ENCODE measurements at places on chromosomes 11 and 22.

DNA sequence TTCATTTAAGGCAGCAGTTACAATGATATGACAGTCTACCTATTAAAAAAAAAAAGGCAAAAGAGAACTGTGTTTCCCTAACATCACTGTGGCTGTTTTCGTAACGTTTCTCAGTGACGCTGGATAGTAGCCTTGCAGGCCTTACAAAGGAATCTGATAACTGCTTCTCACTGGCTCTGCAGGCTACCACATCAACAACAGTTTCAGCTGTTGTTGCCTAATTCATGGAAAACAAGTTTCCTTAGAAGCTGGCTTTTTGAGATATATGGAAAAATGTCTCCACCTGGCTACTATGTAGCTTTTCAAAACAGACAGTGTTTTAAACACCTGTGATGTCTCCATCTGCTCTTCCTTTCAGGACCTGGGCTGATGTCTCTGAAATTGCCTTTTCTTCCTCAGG lies 3.8 kb downstream of the OR51V1 start:
- no peak for DNase-seq

GRCh38 chr11:44628730-44629700 lies 63.6 kb downstream of the CD82 start:
- DNase-seq = no peak

DNA sequence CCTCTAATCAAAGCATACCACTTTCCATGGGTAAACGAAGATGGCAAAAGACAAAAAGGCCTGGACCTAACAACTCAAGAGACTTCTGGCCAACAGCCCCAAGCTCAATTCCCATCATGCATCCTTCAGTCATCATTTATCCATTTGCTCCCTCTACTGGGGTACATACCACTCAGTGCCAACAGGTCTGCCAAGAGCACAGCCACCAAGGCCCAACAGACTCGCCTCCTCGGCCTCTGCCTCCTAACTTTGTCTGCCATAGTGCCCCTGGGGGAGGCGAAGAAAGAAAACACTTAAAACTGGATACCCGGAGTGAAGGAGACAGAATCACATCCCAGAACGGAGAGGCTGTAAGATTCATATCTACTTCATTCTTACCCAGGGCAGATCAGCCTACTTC lies 1.1 kb downstream of the HYOU1 start:
- DNase-seq = no peak

DNA sequence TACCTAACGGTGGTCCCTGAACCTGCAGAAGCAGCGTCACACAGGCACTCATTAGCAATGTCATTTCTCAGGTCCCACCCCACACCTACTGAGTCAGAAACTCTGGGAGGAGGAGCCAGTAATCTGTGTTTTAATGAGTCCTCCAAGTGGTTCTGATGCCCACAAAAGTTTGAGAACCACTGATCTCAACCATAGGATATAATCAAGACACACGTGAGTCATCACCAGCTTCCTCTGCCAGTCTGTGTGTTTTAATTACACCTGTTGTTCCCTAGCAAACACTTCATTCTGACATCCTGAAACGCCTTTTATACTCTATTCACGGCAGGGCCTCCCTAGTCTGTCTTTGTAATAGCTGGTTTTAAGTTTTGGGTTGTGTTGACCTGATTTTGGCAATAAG lies 5.8 kb downstream of the TECTA start:
- DNase-seq = no peak

- DNase-seq = no peak
Measured at GRCh38 chr11:35114906-35115687, 23.9 kb upstream of the CD44 start.

GRCh38 chr11:117627259-117627658 lies 169.8 kb downstream of the DSCAML1 start:
- no peak for DNase-seq

GRCh38 chr22:27314276-27314807 lies 487.2 kb downstream of the MN1 start:
- no peak for DNase-seq

DNA sequence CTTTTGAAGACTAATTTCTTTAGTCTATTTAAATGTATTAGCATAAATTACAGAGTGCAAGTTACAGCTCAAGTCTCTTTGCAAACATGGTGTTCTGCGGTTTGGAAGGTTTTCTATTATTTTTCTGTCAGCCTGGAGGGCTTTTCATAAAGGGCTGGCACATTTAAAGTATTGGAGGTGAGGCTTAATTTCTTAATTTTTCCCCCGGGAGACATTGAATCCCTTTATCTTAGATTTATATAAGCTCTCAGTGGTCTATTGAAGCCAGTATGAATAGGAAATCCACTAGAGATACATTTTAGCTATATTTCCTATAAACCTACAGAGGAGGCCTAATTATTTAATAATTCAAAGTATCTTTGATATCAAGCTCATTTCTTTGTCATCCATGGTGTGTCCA lies 102.7 kb upstream of the CLPB start:
- DNase-seq = no peak

GRCh38 chr11:113675565-113675964 lies 30.5 kb downstream of the TMPRSS5 start:
- no peak for DNase-seq

- peak; percentile 26 for DNase-seq
Measured at GRCh38 chr11:20397281-20397680, 9.8 kb downstream of the PRMT3 start.

GRCh38 chr11:61541598-61541997 lies 33.0 kb downstream of the LRRC10B start:
- no peak for DNase-seq

- no peak for DNase-seq
Measured at GRCh38 chr11:46914363-46914762, 4.0 kb downstream of the LRP4 start.

GRCh38 chr22:41237707-41238569 lies 2.8 kb downstream of the CHADL start:
- peak; percentile 88 for DNase-seq

- peak; percentile 80 for DNase-seq
Measured at GRCh38 chr22:37218771-37219411, 6.6 kb upstream of the SSTR3 start.

- DNase-seq = no peak
Measured at GRCh38 chr11:110311783-110312579, 15.6 kb upstream of the RDX start.

- peak; percentile 29 for DNase-seq
Measured at GRCh38 chr22:31872209-31872608, 72.1 kb upstream of the YWHAH start.

DNA sequence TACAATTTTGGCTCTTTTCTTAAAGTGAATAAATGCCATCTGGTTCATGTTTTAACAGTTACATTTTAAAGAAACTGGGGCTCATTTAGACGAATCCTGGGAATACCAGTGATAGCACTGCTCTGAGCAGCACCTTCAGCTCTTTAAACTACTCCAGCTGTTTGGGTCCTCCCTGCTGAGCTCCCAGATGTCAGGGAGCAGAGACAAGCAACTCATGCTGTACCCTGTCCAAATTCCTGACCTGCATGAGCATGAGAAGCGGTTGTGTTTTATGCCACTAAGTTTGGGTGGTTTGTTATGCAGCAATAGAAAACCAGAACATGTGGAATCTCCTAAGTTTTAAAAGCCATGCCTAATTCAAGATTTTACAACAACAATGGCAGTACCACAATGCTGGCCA lies 90.0 kb downstream of the FDX1 start:
- DNase-seq = no peak

GRCh38 chr11:121723246-121723741 lies 270.5 kb upstream of the SORL1-AS1 start:
- DNase-seq = no peak

DNA sequence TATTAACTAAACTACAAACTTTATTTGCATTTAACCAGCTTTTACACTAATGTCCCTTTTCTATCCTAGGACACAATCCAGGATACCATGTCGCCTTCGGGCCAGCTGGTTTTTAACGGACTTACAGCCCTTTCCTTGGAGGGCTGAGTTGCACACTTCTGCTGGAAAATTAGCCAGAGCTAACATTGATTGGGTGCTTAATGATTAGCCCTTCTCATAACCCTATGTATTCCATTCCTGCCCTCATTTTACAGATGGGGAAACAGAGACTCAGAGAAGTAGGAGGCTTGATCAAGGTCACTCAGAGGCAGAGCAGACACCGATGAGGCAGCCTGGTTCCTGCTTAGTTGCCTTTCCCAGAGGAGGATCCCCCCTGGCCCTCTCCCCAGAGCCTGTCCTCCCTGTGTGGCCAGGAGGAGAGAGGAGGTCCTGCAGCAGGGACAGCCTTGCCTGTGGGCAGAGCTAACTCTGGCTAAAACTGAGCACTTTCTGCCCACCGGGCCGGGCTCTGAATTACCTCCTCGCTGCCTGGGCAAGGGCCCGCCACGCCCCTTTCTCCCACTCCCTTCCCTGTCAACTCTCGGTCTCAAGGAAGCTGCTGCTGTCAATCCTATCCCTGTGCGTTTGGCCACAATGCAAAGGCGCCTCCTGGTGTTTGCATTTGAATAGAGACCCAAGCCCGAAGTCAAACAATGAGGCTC lies 59.6 kb upstream of the PAX6 start:
- peak; percentile 16 for DNase-seq

- no peak for DNase-seq
Measured at GRCh38 chr22:46349681-46350080, 14.2 kb downstream of the TRMU start.

- no peak for DNase-seq
Measured at GRCh38 chr11:32902089-32902665, 9.6 kb downstream of the QSER1 start.

DNA sequence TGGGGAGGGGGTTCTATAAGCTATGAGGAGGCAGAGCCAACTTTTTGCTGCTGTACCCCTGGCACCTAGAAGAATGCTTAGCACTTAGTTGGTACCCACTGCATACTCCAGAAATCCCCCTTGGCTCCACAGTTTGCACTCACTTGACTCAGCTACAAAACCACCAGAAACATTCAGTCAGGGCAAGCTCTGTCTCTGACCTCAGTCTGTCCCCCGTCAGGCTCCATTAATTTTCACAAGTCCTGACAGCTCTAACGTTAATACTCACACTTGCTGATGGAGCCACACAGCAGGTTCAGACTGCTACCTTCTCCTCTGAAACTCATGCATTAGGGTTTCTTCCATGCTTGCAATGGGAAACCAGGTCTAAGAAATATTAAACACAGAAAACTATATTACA lies 81.7 kb downstream of the MPPED2 start:
- no peak for DNase-seq

DNA sequence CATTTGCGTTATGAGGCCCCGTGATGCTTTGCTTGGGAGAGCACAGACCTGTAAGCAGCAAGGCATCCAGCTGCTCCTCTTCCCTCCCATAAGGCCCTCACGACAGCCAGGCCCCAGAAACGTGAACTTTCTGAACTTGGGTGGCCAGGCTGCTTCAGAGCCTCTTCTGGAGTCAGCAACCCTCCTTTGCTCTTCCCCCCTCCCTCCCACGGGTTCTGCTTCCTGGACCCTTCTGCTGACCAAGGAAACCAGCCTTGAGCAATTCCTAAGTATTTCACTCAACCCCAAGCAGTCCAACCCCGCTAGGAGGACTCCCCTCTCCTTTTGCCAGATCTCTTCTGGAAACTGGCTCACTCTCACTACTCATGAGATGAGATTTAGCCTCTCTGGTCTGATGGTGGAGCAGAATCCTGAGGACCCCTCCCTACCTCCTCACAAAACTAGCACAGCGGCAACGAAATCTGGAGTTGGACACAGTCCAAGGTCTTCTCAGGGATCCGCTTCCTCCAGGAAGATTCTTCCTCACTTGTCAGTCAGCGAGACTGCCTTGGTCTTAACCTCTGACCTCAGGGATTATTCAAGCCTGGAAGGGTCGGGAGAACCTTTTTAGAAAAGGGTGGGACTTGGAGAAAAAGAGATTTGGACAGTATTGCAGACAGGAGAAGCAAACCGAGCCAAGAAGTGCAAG lies 86.2 kb downstream of the UBASH3B start:
- no peak for DNase-seq

DNA sequence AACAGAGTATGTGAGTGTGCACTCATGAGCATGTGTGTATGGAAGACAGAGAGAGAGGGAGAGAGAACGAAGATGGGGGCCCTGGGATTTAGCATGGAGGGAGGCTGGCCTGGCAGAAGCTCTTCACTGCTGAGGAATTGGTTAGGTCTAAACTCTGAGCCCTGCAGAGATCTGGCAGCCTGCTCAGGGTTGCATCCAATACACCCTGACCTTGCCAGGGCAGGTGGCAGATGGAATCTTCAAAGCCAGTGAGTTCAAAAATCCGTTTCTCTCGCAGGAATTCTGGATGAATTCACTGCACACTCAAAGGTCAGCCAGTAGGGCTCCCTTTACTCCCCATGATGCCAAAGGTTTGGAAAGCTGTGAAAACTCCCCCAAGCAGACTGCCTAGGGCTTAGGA lies 61.4 kb upstream of the OLFML1 start:
- DNase-seq = no peak

GRCh38 chr11:28833169-28833568 lies 725.0 kb downstream of the METTL15 start:
- no peak for DNase-seq

GRCh38 chr11:31995032-31995431 lies 95.8 kb upstream of the RCN1 start:
- DNase-seq = no peak

DNA sequence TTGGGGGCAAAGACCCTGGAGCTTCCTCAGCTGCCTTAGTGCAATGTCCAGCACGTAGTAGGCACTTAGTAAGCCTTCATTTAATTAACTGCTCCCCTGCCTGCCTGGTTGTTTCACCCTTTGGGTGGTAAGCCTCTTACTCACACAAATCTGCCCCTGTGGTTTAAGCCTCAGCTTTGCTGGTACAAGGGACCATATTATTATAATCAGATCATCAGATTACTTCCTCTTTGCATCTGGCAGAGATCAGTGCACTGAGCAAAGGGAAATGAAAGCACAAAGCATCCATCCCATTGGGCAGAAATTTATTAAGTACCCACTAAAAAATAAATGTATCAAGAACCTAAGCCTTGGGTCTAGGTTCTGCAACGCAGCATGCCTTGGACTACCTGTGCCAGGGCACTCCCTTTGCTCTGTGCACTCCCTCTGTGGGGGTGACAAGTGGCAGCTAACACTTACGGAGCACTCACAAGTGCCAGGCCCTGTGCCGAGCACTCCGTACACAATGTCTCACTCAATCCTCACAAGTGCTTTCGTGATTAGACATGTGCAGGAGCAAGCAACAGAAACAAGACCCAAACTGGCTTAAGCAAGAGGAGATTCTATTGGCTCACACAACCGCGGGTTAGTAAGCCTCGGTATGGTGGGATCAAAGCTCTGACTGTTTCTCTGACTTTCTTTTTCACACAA lies 34.9 kb upstream of the DAGLA start:
- DNase-seq = no peak

GRCh38 chr22:37588546-37589215 lies 8.8 kb upstream of the LGALS2 start:
- no peak for DNase-seq

GRCh38 chr22:19669570-19669969 lies 44.7 kb upstream of the SEPTIN5 start:
- no peak for DNase-seq

GRCh38 chr11:64959498-64959897 lies 12.4 kb downstream of the MAJIN start:
- no peak for DNase-seq

- DNase-seq = no peak
Measured at GRCh38 chr11:107025673-107026072, 7.4 kb upstream of the GUCY1A2 start.

- DNase-seq = no peak
Measured at GRCh38 chr11:71138737-71139425, 113.5 kb downstream of the SHANK2 start.

Data from CD4-positive, alpha-beta T cell treated with Interleukin-17A for 4 hours (primary cell).